ENCODE measurements at places on chromosomes 3 and 15.
A peak's percentile ranks its signal among the peaks of the same experiment; 100 is the strongest.

DNA sequence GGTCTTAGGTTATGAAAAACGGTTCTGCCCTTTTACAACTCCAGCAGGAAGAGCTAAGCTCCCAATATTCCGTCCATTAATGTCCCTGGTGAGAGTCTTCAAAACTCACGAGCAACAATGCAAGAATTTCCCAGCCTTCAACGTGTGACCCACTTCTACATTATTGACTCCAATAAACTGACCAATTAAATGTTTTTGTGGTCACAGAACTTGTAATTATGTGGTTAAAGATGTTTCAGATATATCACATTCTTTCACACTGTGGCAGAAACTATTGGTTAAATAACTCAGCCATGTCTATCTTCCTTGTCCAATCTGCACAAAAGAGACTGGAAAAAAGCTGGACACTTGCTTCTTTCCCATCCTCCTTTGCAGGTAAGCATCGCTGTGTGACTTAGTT is 286.6 kb upstream of the ADAMTS9 start:
- no peak for DNase-seq

- DNase-seq, result no peak
Measured at GRCh38 chr3:111975131-111975530, 3.7 kb upstream of the ABHD10 start.

GRCh38 chr3:108297647-108298046 is 1.3 kb downstream of the HHLA2 start:
- DNase-seq, result no peak

DNA sequence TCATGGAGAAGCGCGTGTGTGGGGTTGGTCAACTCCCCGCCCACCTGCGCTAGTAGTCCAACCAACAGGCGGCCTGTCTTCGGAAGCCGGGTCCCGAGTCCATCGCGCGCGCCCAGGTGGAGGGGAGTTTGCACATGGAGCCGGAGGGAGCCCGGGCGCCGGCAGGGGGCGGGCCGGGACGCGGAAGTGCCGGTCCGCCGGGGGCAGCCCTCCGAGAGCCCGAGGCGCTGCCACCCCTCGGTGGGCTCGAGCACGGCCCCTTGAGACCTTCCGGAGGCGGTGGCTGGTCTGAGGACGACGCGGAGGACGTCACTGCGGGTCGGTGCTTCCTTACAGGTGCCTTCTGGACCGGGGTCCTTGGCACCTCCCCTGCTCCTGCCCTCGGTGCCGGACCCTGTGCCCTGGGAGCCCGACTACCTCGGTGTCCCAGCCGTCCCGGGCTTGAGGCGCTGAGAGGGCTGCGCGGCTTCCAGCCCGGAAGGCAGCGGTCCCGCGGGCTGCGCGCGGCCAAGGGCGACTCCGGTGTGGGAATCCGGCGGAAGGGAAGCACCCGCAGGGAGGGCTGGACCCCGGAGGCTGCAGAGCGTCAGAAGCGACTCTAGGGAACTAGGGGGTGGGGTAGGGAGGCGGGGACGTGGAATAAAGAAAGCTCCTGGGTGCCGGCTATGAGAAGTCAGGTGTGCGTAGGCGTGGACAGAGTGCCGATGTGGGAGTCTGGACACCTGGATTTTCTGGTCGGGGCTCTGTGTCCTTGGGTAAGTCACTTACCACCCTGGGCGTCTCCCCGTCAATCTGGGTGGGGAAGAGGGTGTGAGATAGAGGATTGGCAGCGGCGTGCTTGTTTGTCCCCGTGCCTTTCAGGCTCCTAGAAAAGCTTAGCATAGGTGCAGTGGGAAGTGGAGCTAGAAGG is 212.3 kb downstream of the FGF12 start:
- peak; percentile 25 for DNase-seq

Measured in cerebellar cortex (tissue), 1 donor.